ENCODE measurements at places on chromosomes 3 and 15.

DNA sequence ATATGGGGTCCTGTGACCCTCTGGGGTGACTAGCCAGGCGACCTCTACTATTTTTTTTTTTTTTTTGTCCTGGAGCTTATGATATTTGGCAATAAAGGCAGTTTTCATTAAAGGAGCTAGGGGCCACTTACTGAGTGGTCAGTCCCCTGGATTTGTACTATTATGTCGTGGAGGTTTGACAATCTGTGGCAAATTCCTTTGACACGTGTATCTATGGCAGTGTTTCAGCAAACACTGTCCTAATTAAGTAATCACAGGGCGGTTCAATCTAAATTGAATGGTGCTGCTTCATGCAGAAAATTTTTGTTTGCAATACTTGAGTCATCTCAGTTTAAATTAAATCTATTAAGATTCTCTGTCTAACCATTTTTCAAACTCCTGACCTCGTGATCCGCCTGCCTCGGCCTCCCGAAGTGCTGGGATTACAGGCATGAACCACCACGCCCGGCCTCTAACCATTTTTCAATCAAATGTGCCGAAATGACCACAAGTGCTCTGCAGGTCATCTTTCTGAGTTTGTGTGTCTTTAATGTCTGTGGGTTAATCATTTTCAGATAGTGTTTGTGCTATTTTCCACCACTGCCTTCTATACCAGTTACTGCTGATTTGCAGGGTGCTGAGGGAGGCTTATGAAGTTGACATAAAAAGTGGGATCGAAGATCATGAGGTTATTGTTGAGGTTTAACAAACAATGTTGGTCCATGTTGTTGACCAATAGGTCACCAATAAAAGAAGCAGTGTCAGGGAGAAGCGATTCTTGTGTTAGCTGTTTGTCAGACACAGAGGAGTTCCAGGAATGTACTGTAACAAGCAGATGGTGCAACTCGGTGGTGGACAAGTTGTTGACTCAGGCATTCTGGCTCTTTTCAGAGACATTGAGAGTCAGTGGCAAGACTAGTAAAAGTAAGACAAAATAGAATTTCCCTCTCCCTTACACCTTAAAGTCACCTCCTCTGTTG, 18.6 kb upstream of the SLC2A2 start:
- DNase-seq, result no peak

DNA sequence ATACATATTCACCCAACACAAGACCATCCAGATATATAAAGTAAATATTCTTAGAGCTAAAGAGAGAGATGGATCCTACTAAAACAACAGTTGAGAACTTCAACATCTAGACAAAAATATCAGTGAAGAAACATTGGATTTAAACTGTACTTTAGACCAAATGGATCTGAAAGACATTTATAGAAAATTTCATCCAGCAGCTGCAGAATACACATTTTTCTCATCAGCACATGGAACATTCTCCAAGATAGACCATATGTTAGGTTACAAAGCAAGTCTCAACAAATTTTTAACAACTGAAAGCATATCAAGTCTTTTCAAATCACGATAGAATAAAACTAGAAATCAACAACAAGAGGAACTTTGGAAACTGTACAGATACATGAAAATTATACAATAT, 369.0 kb upstream of the CCDC54 start:
- no peak for DNase-seq

- DNase-seq, result peak; percentile 36
Observed at GRCh38 chr3:126935756-126936509, 47.0 kb upstream of the PLXNA1 start.

GRCh38 chr3:172846103-172846561, 95.6 kb downstream of the ECT2 start:
- peak; percentile 73 for DNase-seq

All from suppressor macrophage (primary cell).